ENCODE measurements at places on chromosomes 6 and 20.

GRCh38 chr6:137550535-137550934 is 56.3 kb upstream of the OLIG3 start:
- no peak for DNase-seq

DNA sequence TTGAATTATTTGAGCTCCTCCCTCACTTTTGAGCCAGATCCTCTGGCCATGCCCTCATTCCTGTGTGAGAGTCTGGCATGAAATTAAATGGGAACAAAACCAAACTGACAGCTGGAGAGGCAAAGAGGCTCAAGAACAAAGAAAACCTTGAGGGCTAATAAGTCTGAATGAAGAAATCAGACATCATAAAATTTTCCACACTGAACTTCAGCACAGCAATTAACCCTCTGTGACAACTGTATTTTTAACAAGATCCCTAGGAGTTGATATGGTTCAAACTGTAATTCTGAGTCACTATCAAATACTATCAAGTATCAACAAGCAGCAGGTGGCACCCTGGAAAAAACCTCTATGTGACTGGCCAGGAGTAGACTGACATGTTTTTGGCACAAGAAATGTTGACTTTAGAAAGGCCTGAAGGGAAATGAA is 109.4 kb upstream of the EMILIN3 start:
- no peak for DNase-seq

GRCh38 chr20:15576411-15576810 is 996.8 kb downstream of the KIF16B start:
- DNase-seq: no peak

GRCh38 chr20:44394702-44395460 is 39.4 kb downstream of the HNF4A start:
- DNase-seq: no peak

DNA sequence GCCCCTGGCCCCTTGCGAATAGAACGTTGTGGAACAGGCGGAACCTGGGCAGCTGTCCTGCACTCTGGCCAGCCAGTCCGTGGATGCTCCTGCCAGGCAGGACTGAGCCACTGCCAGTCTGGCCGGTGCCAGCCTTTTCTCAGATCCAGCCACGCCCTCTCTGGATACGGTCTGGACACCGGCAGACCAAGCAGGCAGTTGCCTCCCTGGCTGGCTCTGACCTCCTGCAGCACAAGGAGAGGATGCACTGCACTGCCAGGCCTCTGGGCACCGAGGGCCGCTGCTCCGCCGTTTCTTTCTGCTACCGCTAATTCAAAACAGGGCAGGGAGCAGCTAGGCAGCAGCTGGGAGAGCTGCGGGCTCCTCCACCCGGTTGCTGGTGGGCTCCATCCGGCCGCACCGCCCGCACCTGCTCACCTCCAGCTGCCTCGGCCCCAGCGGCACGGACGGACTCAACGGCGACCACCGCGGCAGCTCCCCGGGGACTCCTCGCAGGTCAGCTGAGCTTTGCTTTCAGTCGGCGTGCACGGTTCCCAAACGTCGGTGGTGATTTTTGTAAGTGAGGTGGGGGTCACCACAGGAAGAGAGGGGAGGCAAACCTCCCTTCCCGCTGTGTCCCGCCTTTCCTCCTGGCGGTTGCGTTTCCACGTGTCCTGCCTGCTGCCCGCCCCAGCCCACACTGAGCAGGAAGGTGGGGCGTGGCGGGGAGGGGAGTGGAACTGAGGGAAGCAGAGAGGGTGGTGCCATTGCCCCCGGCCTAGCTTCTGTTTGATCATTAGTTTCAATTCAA is 30.3 kb upstream of the AFDN start:
- DNase-seq: no peak

DNA sequence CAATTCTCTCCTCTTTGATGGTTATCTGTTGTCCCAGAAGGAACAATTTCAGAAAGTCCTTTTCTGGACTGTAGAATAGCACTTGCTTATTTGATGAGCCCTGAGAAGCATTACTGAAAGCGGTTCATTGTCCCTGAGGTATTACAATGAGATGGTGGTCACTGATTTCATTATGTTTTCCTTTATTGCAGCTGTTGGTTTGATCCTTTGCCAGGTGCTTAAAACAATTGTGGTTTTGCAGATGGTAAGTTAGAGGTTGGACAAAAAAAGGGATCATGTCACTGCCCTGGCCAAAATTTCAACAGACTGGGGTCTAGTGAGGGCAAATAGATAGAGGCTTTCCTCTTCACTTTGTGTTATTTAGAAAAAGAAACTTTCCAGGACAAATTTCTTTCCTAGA is 61.9 kb downstream of the ESR1 start:
- no peak for DNase-seq

DNA sequence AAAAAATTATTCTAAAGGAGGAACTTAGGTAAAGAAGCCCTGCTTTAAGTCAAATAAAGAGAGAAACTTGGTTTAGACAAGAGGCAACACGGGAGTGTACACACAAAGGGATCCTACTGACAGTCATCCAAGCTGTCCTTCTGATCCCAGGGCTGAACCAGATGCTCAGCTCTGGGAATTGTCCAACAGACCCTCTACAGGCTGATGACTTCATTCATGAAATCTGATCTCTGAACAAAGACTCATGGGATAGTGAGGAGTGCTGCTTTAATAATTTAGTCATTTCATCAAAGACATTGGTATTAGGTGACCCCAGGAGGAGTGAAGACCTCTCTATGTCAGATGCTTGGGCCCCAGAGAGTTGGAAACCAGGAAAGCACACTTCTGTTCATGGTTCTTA is 65.6 kb upstream of the ARMH2 start:
- DNase-seq: no peak

DNA sequence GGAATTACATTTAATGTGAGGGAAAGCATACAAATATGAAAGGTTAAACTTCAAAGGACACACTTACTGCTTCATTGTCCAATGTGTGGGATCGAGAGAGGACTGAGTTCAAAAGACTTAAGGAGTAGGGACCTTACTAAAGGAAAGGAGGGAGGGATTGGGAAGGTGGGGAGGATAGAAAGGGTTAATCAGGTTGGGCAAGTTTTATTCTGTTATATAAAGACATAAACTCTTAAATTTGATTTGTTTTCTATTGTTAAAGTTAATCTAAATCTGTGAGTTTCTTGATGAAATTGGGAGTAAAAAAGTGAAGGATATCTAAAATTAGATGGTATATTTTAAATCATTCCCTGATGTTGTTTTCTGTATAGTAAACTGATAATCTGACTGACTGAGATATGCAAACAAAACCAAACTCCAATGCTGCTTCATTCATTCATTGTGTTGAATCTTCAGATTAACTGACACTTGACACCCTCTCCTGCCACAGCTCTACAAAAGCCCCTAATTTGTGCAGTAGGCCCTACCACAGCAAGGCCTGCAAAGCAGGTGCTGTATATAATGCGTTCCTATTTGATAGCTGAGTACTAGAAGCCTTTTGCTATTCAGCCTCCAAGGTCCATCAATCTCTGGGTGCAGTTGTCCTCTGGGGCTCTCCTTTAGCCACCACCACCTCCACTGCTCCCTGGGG is 1.3 kb upstream of the UBE2J1 start:
- no peak for DNase-seq

- DNase-seq: no peak
These were observed 10.4 kb downstream of the PLCG1 start for GRCh38 chr20:41147767-41148191.

Measured in effector memory CD4-positive, alpha-beta T cell (primary cell).